NCI-H2081 treated with DMSO at 0.1 percent for 48 hours (cell line): ENCODE measurements at places on chromosomes 11 and 22.
A peak's percentile ranks its signal among the peaks of the same experiment; 100 is the strongest.

- peak; percentile 74 for DNase-seq
These were observed 39.4 kb upstream of the CFAP300 start for GRCh38 chr11:102007567-102008437.

DNA sequence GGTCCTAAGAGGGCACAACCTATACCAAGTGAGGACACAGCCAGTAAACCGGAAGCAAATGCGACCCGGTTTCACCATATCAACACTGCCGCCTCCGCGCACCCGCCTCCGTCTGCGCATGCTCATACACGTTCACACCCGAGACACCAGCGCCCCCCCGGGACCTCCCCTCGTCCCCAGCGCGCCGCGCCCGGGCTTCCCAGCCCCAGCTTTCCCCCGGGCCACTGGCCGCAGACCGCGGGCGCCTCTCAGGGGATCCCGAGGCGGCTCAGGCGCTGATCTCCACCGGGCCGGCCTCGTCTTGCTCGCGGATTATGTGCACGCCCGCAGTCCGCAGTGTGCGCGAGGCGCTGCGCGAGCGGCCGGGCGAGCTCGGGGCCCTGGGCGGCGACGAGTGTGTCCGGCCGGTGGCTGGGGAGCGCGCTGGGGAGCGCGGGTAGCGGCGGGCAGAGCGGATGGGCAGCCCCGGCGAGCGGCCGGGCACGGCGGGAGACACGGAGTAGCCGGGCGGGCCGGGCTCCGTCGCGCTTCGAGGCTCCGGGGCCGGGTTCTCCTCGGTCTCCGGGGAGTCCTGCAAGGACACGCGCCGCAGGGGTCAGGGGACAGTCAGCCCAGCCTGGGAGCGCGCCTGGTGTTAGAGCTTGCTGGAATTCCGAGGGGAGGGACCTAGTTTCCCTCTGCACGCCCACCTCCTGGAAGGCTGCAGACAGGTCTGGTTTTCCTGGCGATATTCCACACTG lies 2.0 kb downstream of the HEPN1 start:
- DNase-seq = no peak

- no peak for DNase-seq
These were observed 21.7 kb upstream of the PDGFB start for GRCh38 chr22:39266398-39267030.

DNA sequence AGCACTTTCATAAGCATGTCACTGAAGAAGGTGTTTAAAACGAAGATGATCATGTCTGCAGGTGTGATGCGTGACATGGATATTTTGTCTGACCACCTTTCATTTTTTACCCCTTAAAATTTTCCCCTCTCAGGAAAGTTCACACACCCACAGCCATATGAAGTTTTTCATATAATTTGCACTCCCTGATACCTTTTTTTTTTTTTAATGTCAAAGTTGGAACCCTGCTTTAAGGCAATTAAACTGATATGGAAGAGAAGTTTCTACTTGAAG lies 104.6 kb downstream of the ATXN10 start:
- DNase-seq = no peak

DNA sequence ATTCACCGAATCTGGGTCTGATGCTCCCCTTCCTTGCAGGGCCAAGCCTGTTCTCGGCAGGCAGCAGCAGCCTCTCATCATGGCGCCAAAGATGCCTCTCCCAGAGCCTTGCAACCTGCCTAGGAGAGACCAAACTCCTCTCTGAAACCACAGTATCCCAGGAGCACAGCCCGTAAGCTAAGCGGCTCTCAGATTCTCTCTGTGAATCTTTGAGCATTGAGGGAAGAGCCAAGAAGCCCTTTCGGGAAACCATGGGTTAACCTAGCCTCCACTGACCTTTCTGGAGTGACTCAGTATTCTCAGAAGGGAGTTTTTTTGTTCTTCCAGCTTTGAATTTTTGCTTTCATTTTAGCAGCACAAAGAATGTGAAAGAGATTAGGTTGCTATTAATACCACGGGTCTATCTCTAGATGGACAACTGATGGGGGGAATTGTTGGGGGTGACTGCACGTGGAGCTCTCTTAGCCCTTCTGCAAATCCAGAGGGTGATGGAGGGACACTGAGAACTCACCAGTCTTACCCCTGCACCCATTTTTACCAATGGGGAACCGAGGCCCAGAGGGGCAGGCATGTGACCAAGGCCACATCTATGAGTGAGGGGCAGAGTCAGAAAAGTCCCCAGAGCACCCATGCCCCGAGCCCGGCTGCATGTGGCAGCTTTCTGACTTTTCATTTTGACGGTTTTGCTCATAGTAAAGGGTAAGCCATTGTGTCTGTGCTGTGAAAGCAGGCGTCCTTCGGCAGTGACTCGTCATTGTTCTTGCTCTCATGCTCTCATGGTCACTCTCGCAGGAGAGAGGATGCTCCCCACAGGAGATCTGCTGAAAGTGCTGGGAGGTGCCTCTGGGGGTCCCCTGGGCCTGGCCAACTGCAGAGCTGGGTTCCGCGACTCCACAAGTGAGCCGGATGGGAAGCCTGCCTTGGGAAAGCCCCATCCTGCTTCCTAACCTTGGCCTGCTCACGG lies 36.0 kb downstream of the IRAG1 start:
- no peak for DNase-seq

GRCh38 chr11:18367431-18367830 lies 26.9 kb upstream of the LDHA start:
- DNase-seq = no peak

DNA sequence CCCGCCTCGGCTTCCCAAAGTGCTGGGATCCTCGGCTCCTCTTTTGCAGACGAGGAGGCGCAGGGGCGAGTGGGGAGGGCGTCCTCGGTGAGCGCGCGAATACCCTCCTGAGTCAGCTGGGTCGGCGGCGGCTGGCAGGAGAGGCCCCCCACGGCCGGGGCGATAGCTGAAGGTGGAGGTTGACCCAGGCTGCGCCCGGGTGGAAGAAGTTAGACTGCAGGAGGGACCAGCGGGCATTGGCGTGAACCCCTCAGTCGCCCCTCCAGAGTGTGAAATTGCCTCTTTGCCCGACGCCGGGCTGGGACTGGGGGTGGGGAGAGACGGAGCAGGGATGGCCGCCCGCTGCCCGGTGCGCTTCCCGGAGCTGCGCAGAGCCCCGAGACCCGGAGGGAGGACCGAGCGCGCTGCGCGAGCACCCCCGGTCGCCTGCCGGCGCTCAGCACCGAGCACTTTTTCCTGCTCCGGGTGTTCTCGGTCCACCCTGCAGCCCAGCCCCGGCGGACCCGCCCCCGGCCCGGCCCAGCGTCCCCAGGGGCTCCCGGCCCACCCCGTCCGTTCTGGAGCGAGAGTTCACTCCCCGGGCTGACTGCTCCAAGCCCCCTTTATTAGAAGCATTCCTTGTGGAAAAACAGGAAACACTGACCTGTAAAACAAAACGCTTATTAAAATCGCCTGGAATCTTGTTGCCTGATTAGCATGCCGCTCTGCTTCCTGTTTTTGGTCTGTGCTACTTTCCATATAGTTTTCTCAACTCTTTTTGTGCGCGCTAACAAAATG lies 13.7 kb upstream of the CPT1A start:
- no peak for DNase-seq

DNA sequence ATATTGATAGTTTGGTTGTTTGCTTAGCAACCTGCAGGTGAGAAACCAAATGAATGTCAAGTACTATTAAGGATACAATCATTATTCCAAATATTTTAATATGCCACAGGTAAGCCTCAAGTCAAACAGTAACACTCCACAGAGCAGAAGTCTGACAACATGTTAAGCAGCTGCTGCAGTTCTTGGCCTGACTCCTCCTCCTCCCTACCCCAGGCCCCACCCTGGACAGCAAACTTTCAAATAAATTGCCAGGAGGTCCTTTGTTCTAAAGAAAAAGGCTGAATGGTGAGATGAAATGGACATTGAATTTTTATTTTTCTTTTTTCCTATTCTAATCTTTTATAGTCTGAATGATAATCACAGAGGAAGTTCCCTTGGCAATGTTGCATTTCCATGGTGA lies 260.0 kb upstream of the POU2AF2 start:
- DNase-seq = no peak

DNA sequence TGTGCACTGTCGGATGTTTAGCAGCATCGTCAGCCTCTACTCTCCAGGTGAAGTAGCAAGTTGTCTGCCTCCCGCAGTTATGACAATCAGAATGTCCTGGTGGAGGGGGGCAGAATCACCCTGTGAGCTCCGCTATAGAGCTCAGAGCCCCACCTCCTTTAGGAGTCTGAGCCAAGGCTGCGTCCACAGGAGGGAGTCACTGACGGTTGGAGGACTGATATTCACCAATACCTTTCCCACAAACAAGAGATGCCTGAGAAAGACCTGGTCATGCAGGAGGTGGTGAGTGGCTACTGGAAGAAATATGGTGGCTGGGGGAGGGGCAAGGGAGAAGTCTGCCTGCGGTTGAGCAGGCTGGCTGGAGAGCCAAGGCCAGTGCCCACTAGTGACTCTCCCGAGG lies 41.7 kb upstream of the ADA2 start:
- no peak for DNase-seq
